Hair follicular keratinocyte (primary cell): ENCODE measurements at places on chromosomes 2 and 18. TPM values are rescaled to one million over a fixed set of nuclear protein-coding genes. Genes with fewer than 3 reads are reported as not detected.

Gene PPP1R1C
- 8.6 and 15.3 TPM in 2 replicates for total RNA-seq

Gene ALK
- total RNA-seq, result under 0.01 TPM in 1 of 2 replicates, not detected in the other

Gene MC4R
- total RNA-seq, result not detected in 2 replicates

Gene C2orf78
- total RNA-seq, result not detected in 2 replicates

Gene LOXL3
- 1.0 and 1.6 TPM in 2 replicates for total RNA-seq

Gene ARMC9
- 13.4 and 16.0 TPM in 2 replicates for total RNA-seq

Gene FASTKD2
- total RNA-seq, result 28.0 and 56.0 TPM in 2 replicates

Gene TOGARAM2
- total RNA-seq, result not detected in 2 replicates

Gene SPC25
- total RNA-seq, result 2.0 and 8.8 TPM in 2 replicates

Gene CHRNG
- total RNA-seq, result not detected in 2 replicates

Gene NT5DC4
- not detected in 2 replicates for total RNA-seq

Gene MSTN
- not detected in 2 replicates for total RNA-seq

Gene SLC9A4
- total RNA-seq, result not detected in 2 replicates

Gene GNLY
- not detected in 2 replicates for total RNA-seq

Gene CNTNAP5
- not detected in 2 replicates for total RNA-seq
